ENCODE measurements at places on chromosomes 16 and 17.
A peak's percentile ranks its signal among the peaks of the same experiment; 100 is the strongest.

GRCh38 chr17:78678222-78678557 is 101.0 kb upstream of the DNAH17 start:
- DNase-seq = no peak

DNA sequence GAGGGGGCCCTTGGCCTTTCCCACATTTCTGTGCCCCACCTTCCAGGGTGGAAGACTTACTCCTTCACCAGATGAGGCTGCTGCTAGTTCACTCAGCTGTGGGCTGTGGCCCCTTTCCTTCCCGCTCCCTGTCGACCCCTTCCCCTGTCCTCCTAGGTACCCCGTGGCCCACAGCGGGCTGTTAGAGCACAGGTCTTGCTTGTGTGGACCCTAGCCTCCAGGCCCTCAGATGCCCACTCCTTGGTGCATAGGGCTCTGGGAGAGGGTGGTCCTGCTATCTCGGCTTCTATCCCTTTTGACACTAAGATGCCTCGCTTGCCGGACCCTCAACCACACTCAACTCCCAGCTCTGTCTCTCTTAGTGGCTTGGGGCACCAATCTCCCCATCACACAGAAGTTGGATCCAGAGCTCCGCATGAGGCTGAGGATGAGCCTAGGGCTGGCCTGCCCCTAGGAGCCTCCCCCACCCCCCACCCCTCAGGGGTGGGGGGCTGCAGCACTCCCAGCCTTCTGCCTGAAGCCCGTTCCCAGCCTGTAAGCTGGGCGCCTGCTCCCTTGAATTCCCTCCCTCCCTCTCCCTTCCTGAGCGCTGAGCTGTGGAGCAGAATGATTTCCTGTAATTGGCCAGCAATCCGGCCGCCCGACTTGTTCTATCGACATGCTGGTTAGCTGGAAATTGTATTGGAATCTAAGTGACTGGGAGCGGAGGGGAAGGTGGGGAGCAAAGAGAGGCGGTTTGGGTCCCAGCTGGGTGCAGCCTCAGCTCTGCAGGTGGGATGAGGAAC is 30.9 kb downstream of the DCAKD start:
- DNase-seq = no peak

DNA sequence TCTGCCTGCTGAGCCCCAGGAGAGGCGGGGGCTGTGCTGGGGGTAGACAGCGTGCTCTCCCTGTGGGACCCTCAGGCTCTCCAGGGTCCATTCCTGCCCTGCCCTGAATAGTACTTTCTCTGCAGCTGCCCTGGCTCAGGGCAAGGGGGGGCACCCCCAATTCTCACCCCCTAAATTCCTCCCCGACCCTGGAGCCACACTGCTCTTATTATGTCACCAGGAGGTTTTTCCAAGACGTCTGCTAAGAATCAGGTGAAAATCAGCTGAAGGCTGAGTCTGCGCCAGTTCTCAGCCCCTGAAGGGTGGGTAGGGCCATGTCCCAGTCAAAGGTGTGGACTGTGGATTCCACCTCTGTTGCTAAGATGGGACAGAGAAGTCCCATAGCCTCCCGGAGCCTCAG is 49.9 kb upstream of the MAP3K14 start:
- no peak for DNase-seq

- DNase-seq = no peak
Observed at GRCh38 chr17:57875290-57876022, 25.6 kb upstream of the MRPS23 start.

- peak; percentile 35 for DNase-seq
Observed at GRCh38 chr16:31177136-31177535, 2.8 kb upstream of the FUS start.

DNA sequence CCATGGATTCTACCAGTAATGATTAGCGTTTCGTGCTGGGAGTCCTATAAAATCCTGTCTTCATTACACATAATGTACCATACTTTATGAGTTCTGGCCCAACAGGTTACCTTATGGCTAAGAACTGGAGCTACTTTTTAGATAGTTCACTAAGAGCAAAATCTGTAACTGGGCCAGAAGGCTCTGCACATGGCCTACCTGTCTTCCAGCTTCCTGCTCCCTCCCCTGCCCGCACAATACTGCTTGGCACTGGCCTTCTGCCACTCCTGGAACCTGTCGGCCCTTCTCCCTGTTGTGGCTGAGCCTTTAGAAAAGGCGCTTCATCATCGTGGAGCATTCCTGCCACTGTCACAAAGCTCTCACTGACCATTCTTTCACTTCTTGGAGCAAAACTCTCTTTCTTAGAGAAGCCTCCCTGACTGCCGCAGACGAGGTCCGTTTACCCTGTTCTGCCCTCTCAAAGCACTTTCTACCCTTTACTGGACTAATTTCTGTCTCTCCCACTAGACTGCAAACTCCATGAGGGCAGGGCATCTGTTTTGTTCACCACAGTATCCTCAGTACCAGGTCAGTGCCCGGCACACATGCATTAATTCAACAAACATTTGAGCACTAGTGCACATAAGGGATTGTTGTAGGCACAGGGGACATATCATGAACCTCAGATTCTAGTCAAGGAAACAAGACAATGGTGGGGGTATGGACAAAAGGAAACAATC is 116.5 kb downstream of the PARN start:
- DNase-seq = no peak

DNA sequence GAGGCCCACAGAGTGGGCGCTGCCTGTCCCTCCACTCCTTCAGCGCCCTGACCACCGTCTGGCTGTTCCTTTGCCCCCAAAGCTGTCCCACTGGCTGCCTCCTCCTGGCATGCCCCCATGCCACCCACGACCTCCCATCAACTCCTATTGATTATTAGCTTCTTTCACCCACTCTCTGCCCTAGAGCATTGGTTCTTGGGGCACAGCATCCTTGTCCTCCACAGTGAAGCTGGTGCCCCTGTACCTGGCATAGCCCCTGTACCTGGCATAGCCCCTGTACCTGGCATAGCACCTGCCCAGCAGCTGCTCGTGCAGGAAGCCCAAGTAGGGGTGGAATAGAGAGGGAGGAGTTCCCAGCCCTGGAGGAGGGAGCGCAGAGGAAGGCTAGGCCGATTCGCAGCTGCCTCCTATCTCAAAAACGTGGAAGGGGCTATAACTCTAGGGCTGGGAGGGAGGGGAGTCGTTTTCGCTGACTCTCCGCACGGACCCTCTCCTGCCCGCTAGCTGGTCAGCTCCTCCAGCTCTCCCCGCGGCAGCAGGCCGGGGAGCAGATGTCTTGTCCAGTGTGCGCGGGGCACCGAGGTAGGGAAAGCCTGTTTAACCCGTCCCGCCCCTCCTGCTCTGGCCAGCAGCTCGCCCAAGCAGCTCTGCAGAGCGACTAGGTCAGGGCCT is 5.7 kb upstream of the ACTG1 start:
- no peak for DNase-seq

GRCh38 chr17:32931686-32932085 is 3.7 kb downstream of the TMEM98 start:
- no peak for DNase-seq

DNA sequence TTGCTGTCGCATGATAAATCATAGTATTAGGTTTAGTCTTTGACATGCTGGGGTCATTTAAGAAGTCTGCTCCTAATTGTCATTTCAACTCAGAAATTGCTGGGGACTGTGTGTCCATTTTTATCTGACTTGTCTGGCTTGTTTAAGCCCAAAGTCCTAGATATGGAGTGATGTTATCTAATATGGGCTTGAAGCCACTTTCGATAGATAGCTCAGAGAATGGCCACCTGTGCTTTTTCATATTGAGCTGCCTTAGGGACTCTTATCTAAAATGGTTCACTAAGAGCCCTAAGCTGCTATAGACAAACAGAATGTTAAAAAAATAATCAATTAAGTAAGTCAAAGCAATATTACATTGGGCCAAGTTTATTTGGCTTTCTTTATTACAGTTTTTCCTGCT is 81.6 kb upstream of the CNTNAP4 start:
- DNase-seq = no peak

- no peak for DNase-seq
Observed at GRCh38 chr17:49557312-49558024, 18.2 kb upstream of the NXPH3 start.

DNA sequence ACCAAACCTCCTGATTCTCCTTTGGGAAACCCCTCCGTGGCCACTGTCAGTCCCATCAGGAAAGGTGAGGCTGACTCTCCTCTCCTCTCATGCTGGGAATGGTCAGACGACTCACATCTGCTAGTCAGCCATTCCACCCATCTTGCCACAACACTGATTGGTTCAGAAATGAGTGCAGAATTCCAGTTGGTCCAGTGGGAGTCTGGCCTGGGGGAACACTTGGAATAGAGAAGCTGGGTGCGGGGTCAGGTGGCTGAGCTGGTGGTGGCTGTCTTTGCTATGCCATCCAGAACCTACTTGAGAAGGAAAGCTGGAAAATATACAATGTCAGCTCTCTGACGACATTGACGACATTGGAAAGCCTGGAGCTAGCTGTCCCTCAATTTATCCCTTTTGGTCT is 23.6 kb upstream of the PLLP start:
- no peak for DNase-seq

- no peak for DNase-seq
Observed at GRCh38 chr17:57939797-57940196, 15.4 kb downstream of the CUEDC1 start.

DNA sequence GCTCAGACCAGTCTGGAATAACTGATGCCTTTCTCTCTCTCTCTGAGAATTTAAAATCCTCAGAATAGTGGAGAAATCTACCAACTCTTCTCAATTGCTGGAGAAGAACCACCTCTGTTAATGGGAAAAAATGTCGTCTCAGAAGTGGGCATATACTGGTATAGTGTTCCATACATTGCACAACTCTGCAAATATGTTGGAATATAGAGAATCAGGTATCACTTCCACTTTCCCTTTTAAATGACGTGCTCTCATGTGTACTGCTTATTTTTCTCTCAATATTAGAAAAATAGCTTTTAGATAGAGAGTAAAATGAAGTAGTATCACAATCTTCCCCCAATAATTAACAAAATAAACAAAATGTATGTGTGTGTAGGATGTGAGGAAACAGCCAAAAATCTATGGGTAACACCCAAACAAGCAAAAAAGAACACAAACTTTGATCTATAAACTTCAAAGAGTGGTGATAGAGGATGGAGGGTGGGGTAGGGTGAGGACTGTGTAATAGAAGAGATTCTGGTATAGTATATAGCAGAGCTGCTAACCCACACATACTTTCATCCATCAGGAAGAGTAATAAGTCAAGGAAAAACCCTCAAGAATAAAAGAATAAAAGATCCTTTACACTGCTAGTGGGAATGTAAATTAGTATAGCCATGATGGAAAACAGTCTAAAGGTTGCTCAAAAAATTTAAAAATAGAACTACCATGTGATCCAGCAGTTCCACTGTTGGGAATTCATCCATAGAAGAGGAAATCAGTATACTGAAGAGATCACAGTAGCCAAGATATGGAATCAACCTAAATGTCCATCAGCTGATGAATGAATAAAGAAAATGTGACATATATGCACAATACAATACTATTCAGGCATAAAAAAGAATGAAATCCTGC is 46.9 kb downstream of the NFATC3 start:
- no peak for DNase-seq

DNA sequence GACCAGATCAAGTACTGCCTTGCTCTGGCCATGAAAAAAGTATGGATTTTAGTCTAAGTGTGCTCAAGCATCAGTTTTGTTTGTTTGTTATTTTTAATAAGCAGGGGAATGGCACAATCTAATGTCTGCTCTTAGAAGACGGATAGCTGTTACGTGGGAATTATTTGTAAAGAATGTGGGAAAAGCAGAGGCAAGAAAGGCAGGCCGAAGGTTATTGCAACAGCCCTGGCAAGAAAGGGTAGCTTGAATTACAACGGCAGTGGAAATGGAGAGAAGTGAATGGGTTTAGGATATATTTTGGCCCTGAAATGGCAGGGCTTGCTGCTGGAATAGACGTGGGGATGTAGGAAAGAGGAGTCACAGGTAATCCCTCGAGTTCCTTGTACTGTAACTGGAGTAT is 987 bp upstream of the HASPIN start:
- no peak for DNase-seq

DNA sequence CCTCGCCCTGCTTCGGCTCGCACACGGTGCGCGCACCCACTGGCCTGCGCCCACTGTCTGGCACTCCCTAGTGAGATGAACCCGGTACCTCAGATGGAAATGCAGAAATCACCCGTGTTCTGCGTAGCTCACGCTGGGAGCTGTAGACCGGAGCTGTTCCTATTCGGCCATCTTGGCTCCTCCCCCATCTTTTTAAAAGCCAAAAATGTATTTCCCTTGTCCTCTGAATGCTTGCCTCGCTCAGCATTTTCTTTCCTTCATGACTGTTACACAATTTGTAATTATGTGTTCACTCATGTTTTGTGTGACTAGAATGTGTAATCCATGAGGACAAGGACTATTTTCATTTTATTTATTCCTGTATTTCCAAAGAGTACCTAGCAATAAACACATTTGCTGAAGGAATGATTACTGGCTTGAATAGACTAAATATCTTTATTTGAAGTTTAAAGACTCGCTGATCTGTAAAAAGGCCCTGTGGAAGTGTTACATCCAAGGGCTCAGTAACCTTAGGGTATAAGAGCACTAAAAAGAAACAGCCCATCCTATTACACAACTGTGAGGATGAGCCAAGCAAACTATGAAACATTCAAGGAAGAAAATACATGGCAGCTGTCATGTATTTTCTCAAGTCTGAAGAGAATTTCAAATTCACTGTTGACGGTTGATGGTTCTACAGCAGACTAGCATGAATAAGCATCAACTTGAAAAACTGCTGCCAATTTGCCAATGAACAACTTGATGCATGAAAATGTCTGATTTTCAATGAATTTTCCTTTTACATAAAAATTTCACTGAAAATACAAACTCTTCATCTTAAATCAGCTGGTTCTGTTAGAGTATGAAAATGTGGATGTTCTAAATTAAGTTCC is 192.6 kb downstream of the MYO1D start:
- DNase-seq = no peak

DNA sequence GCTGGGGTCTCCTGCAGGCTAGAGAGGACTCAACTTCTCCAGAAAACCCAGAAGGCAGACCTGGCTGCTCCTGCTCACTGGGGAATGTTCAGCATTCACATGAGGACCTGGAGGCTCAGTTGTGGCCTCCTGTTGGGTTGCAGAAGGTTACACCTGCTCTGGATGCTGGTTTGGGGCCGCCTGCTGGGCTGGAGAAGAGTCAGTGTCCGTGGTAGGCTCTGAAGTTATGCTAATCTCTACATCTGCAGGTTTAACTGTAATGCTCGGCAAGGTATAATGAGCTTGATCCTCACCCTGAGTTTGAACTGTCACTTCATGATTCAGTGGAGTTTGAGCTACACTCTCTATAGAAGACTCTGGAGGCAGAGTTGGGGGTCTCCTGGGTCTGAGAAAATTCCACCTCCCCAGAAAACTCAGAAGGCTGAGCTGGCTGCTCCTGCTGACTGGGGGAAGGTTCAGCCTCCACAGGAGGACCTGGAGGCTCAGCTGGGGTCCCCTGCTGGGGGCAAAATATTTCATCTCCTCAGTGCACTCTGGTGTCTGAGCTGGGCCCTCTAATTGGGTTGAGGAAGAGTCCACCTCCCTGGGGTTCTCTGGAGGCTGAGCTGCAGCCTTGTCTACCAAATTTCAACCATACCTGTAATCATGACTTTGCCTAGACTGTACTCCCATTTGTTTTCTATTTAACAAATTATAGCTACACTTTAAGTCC is 23.5 kb downstream of the RDM1 start:
- DNase-seq = no peak
